ENCODE measurements at places on chromosomes 12 and 14.

DNA sequence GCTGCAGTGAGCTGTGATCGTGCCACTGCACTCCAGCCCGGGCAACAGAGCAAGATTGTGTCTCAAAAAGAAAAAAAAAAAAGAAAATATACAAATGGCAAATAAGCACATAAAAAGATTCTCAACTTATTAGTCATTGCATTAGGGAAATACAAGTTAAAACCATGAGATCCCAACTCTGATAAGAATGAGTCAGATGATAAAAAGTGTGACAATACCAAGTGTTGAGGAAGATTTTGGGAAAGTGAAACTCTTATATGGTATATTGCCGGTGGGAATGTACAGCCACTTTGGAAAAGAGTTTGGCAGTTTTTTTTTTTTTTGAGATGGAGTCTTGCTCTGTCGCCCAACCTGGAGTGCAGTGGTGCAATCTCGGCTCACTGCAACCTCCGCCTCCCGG, 7.6 kb upstream of the PRPF40B start:
- no peak for DNase-seq

DNA sequence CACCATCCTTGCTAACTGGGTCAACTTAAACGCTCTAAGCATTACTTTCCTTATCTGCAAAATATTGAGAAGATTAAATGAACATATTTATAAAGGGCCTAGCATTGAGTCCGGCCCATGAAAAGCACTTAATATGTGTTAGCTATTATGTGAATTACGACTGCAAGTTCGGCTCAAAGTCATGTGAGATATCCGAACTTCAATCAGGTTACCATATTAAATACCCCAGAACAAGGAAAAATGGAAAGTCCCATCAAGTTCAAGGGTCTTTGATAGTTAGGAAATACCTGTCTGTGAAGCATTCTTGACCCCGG, 487 bp upstream of the NRDE2 start:
- no peak for DNase-seq

DNA sequence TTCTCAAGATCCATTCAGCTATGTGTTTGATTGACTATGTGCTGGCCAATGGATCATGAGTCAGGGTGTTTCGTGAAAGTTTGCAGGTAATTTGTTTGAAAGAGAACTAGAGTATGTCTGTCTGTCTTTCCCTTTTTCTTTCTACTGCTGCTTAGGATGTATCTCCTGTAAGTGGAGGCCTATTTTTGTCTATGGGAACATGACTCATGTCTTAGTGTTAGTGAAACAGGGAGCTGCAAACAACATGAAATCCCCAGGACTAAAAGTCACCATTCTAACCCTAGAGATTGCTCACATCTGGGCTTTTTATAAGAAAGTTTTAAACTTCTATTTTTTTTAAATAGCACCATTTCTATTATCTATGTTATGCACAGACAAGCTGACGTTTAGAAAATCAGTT, 333.0 kb downstream of the CCER1 start:
- DNase-seq, result no peak

DNA sequence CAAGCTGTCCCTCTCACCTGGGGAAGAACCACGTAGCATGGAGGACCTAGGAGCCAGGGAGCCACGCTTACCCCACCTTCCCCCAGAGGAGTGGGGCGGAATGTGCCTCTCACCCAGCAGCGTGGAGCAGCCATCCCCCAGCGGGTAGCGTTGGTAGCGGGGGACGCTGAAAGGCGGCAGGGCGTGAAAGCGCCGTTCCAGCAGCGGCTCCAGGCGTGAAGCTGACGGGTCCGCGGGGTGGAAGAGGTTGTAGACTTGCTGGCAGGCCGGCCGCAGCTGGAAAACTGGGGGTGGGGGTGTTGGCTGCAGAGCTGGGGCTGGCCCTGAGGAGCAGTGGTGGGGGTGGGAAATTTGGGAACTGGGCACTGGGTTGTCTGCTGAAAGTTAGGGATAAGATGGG, 11.9 kb downstream of the ARL6IP4 start:
- DNase-seq, result no peak

DNA sequence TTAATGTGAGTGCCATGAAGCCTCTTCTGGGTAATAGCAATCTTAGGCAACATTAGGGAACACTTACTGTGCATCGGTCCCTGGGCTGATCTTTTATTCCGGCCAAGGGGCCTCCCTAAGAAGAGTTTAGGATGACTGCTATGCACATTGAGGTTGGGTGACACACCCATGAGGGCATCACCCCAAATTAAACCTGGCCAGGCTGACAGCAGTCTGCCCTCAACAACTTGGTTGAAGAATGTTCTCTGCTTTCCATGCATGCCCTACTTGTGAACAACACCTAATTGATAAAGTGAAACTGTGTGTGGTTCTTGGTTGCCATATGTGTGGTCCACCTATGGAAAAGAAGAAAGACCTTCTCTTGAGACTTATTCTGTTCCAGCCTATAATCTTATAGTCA, 1098.0 kb downstream of the BCL11B start:
- no peak for DNase-seq

GRCh38 chr14:72605096-72605920, 288.6 kb downstream of the DPF3 start:
- DNase-seq, result no peak

- DNase-seq, result no peak
Observed at GRCh38 chr14:51533160-51533559, 118.5 kb upstream of the FRMD6 start.

DNA sequence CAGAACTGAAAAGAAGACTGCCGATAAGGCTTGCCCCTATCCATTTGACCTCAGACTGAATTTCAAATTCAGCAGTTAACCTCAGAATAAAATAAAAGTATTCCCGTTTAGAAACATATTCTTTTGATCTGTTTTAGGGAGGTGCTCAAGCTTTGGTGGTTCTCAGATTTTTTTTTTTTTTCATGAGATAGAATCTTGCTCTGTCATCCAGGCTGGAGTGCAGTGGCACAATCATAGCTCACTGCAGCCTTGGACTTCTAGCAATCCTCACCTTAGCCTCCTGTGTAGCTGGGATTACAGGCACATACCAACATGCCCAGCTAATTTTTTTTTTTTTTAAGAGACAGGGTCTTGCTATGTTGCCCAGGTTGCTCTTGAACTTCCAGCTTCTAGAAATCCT, 15.5 kb downstream of the AEBP2 start:
- DNase-seq, result no peak

DNA sequence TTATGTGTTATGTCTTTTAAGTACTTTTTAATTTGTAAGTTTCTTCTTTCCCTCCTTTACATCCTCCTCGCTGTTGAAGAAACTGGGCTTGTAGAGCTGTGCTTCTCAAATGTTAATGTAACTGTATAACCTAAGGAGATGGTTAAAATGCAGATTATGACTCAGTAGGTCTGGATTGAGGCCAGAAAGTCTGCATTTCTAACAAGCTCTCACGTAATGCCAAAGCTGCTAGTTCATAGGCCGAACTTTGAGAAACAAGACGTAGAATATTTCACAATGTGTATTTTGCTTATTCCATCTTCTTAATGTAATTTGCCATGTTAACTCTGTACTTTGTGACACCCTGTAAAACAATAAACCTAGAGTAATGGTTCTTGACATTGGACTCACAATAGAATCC, 193.3 kb upstream of the SYT1 start:
- no peak for DNase-seq

DNA sequence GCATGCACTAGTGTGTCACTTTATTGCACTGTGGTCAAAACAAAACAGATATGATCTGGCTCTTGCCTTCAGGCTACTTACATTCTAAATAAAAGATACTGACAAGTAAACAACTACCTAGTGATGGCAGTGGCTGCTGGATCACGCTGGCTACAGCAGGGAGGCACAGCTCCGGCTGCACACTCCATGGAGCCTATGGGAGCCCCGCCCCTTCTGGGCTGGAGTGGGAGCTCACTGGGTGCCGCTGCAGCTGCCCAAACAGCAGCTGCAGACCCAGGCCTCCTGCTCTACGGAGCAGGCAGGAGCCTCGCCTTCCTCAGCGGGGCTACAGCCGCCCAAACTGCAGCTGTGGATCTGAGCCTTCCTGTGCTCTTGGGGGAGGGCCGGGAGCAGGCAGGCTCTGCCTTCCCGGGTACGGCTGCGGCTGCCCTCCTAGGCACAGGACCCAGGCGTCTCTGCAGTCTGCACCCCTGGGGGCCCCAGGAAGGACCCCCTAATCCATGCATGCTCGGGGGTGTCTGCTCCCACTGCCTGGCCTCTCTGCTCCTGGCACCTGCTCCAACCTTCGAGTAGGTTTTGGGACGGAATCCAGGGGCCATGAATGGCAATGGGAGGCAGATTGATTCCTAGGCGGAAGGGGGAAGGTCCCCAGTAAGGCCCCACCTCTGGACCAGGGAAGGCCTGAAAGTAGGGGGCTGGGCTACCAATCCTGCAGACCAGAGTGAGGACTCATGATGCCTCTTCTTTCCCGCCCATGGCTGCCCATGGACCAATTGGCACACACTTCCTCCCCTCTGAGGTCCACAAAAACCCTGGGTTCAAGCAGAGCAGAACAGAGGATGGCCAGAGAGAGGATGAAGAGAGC, 253.1 kb downstream of the ANO6 start:
- no peak for DNase-seq

DNA sequence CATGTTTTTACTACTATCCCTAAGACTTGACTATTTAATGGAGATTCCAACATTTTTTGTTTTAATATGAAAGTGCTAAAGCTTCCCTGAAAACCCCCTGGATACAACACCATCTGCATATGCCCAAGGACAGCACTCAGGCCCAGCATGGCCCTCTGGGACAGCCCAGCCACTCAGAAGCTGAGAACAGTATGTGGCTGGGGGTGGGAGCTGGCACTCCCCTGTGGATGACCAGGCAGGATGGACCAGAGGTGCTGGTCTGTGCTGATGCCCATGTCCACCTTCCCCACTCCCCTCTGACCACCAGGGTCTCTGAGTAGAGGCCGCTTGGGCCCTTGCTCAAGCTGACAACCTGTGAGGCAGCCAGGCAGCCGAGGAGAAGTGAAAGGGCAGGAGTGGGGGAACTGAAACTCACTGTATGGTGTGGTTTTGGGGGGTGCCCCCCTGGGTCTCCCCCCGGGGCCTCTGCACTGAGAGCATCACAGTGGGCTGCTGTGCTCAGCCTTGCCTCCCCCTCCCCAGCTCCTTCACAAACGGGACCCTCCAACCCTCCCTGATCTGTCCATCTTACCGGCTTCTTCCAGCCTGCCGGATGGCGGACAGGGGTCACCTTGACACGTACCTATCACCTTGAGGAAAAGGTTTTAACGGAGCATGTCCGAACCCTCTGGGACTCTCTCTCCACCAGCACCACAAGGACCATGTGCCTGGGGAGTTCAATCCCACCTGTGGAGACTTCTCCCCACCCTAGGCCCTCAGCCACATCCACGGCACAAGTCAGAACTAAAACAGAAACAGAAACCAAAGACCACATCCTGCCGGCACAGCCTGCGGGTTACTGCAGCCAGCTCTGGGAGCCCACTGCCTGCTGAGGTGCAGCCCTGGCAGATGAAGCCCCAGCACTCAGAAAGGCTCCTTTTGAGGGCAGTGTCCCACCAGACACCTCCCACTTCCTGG, at the start of gene TMEM229B:
Gene TMEM229B, minus strand, starts transcription at position 785 of the 957 bp plus-strand sequence. CDS start 14,798 bp downstream, outside the sequence.
- DNase-seq, result peak; percentile 94

DNA sequence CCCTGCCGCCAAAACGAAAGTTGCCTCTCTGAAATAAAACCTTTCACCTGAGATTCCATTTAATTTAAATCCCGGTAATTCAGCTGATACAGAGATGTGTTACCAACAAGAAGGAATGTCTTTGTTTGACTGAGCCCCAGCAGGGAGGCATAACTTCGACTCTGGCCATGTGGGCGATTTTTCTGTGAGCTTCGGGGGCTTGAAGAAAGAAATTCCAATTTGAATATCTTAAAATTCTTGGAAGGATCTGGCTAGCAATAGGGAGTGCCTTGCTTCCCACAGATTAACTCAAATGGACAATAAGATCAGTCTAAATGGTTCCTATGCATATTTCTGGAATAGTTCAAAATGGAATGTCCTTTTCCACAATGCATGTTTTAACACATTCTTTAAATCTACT, 252.5 kb upstream of the TMPO start:
- DNase-seq, result no peak

DNA sequence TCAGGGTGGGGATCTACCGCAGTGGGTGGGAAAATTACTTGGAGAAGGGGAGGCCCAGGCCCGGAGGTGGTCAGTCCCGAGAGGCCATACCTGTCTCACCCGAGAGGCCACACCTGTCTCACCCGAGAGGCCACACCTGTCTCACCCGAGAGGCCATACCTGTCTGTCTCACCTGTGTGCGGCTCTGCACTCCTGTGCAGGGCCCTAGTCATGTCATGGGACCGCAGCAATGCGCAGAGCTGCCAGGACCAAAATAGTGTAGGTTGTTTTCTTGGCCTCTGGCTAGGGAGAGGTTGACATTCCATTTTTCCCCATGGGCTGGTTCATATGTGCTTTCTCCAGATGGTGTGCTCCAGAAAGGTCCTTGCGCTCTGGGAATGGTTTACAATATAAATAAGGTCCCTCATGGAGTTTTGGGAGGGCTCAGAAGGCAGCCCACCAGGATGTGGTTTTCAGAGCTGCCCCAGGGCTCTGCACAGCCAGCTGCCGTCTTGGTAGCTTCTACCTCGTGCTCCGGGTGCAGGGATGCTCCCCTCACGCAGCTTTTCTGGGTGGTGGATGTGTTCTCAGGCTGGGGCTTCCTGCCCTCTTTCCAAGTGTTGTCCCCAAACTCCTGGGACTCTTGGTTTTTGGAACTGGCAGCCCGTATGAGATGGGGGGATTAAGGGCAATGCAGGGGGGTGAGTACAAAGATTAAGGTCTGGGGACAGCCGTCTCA, 58.2 kb downstream of the CACNA1C start:
- no peak for DNase-seq

DNA sequence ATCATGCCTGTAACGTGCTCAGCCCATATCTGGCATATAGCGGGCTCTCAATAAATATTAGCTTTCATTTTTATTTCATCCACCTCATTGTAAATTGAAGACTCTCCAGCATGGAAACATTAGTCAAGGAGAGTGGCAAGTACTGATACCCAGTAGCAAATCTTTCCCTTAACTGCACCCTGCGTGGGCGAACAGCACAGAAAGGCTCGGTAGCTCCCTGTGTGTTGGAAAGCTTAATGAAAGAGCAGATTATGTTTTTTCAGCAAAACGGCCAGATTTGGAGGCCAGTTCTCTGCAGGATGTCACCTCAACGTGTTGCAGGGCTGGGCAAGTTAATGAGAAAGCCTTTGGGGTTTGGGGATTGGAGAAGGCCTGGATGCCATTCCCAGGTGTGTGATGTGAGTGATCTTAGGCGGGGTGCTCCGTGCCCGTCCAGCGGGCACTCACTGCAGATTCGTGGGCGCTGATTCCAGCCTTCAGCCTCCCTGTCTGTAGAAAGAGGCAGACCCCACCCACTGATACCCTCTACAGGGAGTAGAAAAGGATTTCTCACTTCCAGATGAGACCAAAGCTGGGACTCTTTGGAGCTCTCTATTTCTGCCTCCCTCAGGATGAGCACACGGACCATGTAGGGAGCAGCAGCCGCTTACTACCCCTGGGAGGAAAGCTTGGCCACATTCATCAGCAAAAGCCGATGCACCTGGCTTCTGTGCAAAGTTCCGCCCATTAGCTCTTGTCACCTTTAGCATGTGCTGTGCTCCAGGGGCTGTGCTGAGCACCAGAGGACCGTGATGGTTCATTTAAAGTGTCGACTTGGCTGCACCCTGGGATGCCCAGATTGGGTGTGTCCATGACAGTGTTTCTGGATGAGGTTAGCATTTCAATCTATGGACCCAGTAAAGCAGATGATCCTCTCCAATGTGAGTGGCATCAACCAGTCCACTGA, 29.1 kb downstream of the C14orf132 start:
- DNase-seq, result no peak
